Activated T-cell treated with anti-CD3 and anti-CD28 coated beads, Interleukin-2, amount 50 U/mL, for 24 hours (primary cell): ENCODE measurements at places on chromosomes 16 and 17.

DNA sequence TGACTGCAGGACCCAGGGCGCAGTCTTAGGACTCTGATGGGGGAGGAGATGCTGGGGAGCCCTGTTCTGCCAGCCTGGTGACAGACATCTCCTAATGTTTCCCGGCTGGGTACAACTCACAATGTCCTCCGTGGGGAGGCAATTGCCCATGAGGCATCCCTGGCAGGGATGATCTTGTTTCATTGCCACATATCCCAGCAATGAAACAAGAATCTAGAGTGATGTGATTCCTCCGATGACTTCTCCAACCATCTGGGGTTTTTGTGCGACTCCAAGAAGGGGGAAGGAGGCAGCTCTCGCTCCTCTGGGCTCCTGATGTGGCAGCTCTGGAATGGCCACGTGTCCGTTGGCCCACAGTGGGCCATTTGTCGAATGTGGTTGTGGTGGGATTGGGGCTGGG lies 255.8 kb downstream of the SEC14L1 start:
- DNase-seq = no peak

- no peak for DNase-seq
Observed at GRCh38 chr16:72202014-72202413, 30.1 kb upstream of the PMFBP1 start.

DNA sequence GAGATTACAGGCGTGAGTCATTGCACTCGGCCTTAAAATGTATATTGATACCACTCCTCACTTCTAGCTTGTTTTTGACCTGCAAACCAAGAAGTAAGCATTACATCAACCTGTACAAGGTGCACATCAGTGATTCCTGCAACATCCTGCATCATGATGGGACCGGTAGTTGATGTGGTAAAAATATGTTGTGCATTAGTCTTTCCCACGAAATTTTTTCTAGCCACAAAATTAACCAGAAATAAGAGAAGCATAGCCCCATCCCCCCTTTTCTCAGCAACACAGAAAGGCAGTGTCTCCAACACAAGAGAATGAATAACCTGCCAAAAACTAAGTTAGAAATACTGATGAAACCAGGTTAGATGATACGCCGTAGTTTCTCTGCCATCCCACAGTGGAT lies 21.1 kb upstream of the NSMCE1 start:
- no peak for DNase-seq

GRCh38 chr16:75229172-75230031 lies 10.6 kb downstream of the CTRB1 start:
- no peak for DNase-seq
